ENCODE measurements at places on chromosomes 11 and 22.
A peak's percentile ranks its signal among the peaks of the same experiment; 100 is the strongest.

- no peak for DNase-seq
These were observed 118.1 kb upstream of the CLPB start for GRCh38 chr11:72552399-72552910.

- no peak for DNase-seq
These were observed 365 bp downstream of the MGAT3 start for GRCh38 chr22:39457198-39457555.

DNA sequence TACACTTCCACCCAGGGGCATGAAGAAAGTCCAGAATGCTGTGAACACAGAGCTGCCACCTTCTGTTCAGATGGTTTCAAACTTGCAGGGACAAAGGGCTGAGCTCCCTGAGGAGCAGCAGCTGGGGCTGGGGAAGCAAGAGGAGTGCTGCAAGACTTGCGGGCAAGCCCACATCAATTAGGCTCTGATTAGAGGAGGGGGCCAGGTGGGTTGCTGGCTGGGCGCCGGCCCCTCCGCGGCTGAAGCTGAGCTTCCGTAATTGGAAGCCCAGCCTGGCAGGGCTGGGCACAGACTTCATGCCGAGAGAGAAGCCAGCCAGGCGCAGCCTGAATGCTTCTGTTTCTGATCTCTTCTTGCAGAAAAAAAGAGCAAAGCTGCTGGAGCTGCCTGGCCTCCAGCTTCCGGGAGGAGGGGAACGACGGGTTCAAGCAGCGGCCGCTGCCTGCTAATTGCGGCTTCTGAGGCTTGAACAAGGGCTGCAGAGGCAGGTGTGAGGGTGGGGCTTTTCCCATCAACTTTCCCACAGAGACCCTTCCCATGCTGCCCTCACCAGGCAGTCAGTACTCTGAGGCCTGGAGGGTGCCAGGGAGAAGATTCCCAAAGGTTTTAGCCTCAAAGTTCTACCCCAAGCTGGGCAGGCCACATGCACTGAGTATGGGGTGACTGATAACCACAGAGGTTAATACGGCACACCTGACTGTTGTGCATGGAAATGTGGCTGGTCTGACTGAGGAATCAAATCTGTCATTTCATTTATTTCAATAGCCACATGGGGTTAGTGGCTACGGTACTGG is 91.1 kb upstream of the LMO1 start:
- DNase-seq, result no peak

DNA sequence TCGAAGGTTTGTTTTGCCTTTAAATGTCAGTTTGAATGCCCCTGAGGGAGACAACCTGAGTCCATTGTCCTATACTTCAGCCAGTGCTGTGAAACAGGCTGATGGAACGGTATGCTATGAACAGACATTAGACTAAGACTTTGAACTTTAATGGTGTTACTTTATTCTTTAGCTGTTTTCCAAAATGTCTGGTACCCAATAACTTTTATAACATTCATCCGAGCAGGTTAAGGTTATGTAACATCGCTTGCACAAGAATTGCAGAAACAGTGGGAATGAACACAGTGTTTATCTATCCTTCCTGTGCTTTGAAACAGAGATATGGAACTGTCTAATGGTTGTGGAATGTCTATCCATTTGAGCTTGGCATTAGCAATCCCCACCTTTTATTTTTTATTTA is 12.5 kb upstream of the PTS start:
- no peak for DNase-seq

GRCh38 chr11:17894929-17895658 is 117.8 kb downstream of the SERGEF start:
- DNase-seq, result no peak

GRCh38 chr22:49825944-49826602 is 1.6 kb downstream of the BRD1 start:
- DNase-seq, result peak; percentile 47

- DNase-seq, result no peak
These were observed 4.8 kb downstream of the DSCAML1 start for GRCh38 chr11:117792241-117792640.

GRCh38 chr11:83008581-83008923 is 63.1 kb downstream of the RAB30 start:
- peak; percentile 30 for DNase-seq

- no peak for DNase-seq
These were observed 2.3 kb upstream of the IL17REL start for GRCh38 chr22:50014655-50015401.

DNA sequence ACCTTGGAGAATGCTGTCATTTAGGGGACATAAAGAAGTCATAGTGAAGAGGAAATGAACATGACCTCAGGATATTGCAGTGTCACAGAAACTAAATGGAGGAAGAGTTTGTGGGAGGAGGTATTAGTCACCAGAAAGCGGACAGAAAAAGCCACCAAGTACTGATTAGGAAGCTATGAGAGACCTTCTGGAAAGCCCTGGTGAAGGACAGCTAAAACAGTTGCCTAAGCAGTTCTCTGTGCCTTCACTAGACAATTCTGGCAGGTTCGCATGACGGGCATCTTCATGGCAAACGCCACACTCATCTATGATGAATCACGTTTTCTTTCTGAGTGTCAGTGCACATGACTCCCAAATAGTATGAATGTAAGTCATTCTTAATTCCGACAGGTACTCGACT is 325.8 kb downstream of the C11orf87 start:
- DNase-seq, result no peak

GRCh38 chr22:37020192-37020479 is 594 bp downstream of the MPST start:
- peak; percentile 62 for DNase-seq

- DNase-seq, result no peak
These were observed 23.7 kb downstream of the SLC37A2 start for GRCh38 chr11:125086633-125087296.

- peak; percentile 77 for DNase-seq
These were observed 2.2 kb downstream of the SLC25A22 start for GRCh38 chr11:795634-796564.

DNA sequence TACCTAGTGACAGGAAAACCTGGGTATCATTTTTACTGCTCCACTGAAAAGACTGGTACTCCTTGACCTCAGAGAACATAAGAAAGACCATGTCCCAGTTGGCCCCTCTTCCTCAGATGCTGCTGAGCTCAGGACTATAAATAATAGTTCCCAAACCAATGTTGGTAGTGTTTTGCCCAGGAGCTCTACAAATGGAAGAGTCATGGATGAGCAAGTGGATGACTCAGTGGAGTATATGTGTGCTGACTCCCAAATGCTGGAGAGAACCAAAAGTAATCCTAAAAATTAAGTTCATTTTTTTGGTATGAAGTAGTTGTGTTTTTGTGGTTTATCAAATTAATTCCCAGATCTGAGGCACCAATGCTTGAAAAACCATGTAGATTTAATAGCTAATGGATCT is 482.0 kb downstream of the KCNA4 start:
- DNase-seq, result no peak

- DNase-seq, result no peak
These were observed 210.4 kb upstream of the PITPNB start for GRCh38 chr22:28129319-28129962.

DNA sequence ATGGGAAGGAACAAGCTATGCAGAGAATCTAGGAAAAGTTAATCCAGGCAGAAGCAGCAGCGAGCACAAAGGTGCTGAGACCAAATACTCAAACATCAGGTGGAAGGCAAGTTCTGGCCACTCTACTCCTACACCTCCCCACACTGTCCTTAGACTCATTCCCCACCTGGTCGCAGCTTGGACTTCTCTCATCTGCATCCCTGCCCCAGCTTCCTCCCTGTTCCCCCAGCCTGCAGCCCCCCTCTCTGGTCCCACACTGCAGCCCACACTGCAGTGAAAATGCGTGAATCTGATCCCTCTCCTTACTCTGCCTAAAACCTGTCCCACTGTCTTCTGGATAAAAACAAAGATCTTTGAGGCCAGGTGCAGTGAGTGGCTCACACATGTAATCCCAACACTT is 9.1 kb downstream of the TPBGL start:
- DNase-seq, result no peak

- DNase-seq, result peak; percentile 98
These were observed 22.8 kb downstream of the MYH9 start for GRCh38 chr22:36365020-36365411.

DNA sequence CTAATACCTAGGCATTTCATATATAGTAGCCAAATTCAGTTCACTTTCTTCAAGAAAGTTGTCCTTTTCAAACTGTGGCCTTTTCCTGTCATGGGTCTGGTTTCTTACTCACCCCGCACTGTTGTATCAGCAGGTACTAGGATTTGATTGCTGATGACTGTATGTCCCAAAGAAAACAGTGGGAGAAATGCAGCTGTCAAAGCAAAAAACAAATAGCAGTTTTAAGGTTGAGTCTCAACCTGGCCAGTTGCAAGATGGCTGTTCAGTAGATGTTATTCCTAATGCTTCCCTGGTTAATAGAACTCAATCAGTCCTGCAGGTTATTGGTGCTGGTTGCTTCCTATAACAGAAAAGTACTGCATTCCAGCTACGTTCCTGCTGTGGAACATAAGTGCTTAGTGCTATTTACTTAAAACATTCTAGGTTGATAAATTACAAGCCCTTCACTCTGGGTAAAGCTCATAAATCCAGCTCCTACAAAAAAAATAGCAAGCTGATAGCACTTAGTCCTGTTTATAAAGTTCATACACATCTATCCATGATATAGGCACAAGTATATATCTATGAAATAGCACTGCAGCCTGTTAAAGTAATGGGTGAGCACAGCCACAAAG is 26.6 kb downstream of the NF2 start:
- DNase-seq, result no peak

DNA sequence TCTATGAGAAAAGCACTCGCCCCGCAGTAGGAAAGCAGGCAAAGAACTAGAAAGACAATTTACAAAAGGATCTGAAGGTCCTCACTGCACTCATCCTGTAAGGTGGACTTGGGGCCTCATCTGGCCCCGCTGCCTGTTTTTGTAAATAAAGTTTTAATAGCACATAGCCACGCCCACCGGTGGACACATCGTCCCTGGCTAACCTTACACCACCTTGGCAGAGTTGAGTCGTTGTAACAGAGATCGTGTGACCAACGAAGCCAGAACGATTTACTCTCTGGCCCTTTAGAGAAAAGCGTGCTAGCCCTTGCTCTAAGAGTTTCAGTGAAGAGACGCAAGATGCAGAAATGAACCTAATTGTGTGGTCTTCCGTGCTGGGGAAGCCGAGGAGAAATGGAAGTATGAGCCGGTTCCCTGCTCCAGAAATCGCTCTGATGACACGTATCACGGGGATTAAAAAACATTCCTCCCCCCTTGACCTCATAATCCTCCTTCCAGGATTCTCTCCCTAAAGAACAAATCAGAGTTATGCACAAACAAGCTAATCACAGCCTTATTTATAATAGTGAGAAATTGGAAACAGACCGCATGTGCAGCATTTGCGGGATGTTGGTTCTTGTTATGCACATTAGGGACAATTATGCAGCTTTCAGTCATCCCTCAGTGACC is 80.1 kb downstream of the CDKN1C start:
- DNase-seq, result no peak

GRCh38 chr11:25899617-25900160 is 432.2 kb upstream of the ANO3 start:
- no peak for DNase-seq

GRCh38 chr11:14347991-14348390 is 11.0 kb downstream of the RRAS2 start:
- DNase-seq, result no peak

DNA sequence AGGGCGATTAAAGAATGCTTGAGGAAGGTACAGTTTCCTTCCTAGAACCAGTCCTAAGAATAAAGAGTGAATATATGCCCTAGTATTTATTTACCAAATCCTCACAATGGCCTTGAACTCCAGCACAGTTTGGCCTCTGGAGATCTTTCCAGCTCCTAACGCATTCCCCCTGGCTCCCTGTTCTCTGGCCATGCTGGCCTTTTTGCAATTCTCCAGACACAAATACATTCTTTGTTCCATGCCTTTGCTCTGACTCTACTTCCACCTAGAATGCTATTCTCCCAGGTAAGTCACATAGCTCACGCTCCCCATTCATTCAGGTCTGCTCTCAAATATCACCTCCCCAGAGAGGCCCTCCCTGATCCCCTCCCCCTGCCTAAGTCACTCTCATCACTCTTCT is 3.7 kb upstream of the DGKZ start:
- no peak for DNase-seq

GRCh38 chr11:85359859-85360258 is 267.3 kb downstream of the DLG2 start:
- no peak for DNase-seq

DNA sequence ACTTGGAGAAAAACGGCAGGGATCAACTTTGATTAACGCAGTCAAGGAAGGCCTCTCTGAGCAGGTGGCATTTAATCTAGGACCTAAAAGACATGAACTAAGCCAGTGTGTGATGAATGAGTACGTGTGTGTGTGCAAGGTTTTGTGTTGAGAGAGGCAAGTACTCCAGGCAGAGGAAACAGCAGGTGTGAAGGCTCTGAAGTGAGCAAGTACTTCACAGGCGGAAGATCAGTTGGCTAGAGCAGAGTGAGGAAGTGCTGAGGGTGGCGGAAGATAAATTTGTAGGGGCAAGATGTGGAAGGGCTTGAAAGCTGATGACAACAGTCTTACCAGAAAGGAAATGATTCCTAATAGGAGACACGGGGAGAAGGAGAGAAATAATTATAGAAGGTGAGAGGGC is 6.8 kb downstream of the APIP start:
- no peak for DNase-seq

GRCh38 chr11:62922189-62922589 is 1.0 kb upstream of the CHRM1 start:
- no peak for DNase-seq

DNA sequence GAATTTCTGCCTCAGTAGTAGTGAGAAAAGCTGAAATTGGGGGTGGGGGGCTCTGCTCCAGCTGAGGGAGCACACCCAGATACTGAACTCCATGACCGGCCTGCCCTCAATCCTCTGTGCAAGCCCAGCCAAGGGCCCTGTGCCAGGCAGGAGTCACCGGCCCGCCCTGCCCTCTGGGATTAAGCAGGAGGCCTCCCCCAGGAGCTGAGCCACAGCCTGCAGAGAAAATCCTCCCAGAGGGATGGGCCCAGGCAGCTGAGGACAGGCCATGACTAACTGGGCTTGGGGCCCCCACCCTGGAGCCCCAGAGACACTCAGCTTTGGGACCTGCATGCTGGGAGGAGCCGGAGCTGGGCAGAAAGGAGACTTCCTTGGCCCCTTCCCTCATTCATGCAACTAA is 48.8 kb downstream of the MN1 start:
- DNase-seq, result no peak

DNA sequence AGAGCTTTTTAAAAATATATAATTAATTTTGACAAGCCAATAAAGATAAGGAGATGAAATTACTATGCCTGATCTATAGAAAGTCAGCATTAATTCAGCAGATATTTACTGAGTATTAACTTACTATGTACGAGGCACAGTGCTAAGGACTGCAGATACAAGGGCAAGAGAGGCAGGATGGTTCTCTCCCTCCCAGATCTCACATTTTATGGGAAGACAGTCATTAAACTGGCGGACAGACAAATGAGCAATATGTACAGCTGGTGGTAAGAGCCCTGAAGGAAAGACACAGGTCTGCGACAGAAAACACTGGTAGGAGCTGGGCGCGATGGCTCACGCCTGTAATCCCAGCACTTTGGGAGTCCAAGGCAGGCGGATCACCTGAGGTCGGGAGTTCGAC is 36.8 kb downstream of the MCHR1 start:
- DNase-seq, result no peak

Data from fibroblast of lung (primary cell).